ENCODE measurements at places on chromosomes 4 and X.

DNA sequence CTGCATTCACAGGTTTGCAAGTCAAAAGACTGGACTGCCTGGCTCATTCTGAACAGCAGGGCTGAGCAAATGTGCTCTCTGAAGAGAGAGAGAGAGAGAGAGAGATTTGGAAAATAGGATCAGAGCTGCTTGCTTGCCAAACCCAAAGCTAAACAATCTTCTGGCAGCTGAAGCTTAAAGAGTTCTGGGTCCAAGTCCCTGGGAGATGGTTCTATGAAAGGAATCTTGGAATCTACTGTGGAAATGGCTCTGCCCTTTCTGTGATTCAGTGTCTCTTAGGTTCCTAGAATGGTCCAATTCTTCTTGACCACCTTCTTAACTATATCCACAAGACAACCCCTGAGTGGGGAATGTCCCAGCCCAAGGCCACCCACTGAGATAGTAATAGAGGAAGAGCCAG is 66.1 kb upstream of the EFNB1 start:
- no peak for DNase-seq

- no peak for DNase-seq
Observed at GRCh38 chrX:40998123-40998522, 87.1 kb upstream of the USP9X start.

GRCh38 chr4:122259849-122260248 is 107.7 kb downstream of the BLTP1 start:
- no peak for DNase-seq

GRCh38 chr4:100695039-100695654 is 177.3 kb upstream of the EMCN start:
- no peak for DNase-seq

DNA sequence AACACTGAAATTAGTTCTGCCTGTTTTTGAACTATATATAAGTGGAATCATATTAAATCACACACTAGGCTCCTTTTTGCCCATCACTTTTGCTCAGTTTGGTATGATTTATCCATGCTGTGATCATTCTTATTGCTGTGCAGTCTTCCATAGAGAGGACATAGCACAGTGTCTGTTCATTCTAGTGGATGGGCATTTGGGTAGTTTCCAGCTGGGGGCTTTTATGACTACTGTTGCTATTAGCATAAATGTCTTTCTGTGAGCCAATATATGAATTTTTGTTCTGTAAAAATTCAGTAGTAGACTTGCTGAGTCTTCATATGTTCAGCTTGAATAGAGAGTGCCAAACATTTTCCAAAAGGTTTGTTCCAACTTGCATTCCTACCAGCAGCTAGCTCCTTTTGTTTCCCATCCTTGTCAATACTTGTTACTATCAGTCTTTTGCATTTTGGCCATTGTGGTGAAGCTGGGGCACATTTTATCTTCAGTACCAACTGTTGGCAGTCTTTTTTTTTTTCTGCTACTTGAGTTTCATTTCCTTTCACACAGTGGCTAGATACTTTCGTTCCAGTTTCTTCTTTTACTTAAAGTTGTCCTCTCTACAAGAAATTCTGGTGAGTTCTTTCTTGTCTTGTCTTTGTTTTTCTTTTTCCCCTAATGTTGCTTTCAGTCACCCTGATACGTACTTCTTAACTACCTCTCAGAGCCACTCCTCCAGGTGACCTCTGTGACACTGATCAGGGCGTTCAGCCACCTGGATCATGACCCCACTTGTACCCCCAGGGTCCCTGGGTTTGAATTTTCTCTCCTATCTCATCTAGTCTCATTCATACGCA is 87.0 kb downstream of the ANXA3 start:
- DNase-seq = peak; percentile 90

DNA sequence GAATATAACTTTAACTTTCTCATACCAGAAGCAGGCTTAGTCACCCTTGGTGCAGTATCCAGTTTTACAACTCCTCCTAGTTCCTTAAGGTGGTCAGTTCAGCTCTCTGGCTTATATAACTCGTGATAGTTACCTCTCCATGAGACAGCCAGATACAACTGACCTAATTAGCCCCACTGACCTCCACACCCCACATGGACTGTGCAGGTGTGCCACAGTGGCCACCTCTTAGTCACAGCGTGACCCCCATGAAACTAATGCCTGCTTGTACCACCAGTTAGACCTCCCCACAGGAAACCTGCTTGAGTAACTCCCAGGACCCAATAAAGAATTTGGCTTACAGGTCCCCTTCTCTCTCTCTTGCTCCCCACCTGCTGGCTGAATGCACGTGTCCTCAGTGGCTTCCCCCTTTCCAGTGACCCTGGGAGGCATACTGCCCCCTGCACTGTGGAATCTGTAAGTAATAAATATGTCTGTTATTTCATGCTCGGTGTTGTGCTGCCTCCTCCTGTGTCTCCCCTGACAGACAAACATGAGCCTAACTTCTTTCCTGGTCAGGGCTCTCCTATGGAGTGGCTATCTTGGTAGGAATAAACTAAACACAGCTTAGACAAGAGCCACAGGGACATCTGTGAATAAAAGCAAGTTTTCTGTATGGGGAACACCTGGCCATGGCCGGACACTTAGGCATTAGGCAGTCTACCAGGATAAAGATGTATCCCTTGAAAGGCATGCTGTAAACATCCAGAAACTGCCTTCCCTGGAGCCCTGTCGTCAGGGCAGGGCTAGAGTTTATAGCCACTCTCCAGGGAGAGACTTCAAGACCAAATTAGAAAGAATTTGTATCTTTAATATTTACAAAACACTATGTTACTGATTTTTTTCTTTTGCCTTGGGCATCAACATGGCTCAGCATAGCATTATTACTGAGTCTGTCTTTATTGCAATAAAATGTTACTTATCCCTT is 209.7 kb upstream of the BOD1L1 start:
- DNase-seq = no peak

DNA sequence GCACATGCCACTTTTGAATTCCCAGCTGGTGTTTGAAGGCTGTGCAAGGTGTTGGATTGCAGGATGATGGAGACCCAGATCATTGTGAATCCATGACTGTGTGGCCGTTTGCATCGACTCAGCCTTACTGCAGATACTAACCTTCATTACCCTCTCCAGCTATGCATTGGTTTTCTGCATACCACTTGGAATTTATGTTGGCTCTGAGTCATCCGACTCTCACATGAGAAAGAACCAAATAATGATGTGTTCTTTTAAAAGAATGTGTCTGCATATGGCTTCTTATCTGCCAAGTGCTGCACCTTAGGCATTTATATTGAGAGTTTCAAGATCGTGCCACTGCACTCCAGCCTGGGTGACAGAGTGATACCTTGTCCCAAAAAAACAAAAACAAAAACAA is 106.7 kb upstream of the PRKX start:
- DNase-seq = no peak

GRCh38 chrX:130330706-130331105 is 9.0 kb upstream of the SLC25A14 start:
- peak; percentile 46 for DNase-seq

DNA sequence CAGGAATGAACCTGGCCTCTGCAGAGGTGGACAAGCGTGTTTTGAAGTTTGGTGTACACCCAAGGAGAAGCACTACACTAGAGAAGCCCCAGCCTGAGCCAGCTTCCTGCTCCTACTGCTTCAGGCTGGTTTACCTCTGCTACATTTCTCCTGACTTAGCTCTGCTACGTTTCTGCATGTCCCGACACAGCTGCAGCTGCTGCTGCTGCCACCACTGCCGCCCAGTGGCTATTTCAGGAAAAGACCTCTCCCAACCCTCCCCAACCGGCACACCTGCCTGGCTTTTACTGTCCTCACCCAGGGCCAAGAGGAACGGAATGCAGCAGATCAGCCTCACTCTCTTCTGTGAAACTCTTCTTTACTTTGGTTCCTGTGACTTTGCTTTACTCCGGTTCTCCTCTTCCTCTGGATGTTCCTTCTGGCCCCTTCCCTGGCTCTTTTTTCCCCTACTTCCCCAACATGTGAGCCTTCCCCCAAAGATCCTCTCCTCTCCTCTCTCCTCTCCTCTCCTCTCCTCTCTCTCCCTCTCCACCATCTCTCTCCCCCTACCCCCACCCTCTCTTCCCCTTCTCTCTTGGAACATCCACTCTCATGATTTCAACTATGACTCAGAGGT is 3.1 kb upstream of the P2RY4 start:
- DNase-seq = peak; percentile 58

DNA sequence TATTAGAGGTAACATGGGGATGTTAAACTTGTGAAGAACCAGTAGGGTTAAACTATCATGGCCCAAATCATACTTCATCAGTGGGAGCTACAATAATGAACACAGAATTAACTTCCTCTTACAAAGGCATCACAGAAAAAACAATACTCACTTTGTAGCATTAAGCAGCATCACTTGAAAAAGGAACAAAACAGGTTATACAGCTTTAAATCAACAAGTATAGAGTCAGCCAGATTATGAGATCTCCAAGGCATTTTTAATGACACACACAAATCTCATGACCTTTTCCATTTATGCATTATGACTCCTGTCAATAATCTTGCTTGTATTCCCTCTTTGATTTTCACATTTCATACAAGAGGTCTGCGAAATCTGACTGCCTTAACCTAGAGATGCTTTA is 18.3 kb downstream of the FBXL5 start:
- DNase-seq = no peak

DNA sequence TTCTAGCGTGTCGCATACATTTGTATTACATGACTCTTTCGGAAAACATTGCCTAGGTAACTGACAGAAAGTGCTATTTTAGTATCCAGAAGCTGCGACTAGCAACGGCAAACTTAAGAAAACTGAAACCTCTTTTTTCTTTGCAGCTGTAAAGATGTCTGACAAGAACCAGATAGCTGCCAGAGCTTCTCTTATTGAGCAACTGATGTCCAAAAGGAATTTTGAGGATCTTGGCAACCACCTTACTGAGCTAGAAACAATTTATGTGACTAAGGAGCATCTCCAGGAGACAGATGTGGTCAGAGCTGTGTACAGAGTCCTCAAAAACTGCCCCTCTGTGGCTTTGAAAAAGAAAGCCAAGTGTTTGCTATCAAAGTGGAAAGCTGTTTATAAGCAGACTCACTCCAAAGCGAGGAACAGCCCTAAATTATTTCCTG is 9.4 kb downstream of the TCEANC start:
- no peak for DNase-seq

DNA sequence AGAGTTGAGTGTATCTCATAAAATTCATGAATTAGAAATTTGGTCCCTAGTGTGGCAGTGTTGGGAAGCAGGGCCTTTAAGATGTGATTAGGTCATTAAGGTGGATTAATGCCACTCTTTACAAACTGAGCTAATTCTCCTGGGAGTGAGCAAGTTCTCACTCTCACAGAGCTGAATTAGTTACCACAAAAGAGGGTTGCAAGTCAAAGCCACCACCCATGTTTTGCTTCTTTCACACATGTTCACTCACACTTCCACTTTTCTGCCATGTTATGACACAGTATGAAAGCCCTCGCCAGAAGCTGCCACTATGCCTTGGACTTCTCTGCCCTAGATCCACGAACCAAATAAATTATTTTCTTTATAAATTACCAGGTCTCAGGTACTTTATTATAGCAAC is 332.1 kb downstream of the ARAP2 start:
- DNase-seq = no peak

GRCh38 chr4:161952382-161952781 is 211.4 kb downstream of the FSTL5 start:
- no peak for DNase-seq

GRCh38 chr4:116362583-116362982 is 722.8 kb downstream of the TRAM1L1 start:
- DNase-seq = no peak

GRCh38 chr4:48668254-48669017 is 111.6 kb downstream of the FRYL start:
- no peak for DNase-seq

DNA sequence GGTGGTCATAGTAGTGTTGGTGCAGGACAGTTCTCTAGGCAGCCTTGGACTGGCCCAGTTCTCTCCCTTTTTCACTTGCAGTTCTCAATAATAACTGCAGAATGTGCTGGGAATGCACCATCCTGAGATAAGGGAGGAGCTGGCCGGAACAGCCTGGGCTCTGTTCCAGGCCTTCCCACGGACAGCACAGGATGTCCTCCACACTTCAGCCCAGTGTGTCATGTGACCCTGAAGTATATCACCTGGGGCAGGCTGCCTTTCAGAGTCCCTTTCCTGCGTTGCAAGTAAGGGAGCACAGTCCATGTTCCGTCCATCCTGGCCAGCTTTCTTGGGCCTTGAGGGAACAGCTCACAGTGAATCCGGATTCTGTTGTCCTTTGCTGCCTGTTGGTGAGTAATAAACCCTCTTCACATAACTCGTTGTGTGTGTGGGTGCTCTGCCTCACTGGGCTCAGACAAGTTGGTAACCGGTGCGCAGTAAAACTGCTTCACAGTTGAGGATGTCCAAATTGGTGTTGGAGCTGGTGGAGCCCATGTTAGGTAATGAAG is 32.3 kb upstream of the BBS12 start:
- DNase-seq = no peak

- DNase-seq = no peak
Observed at GRCh38 chrX:18855919-18856644, 127.8 kb downstream of the PHKA2 start.

GRCh38 chr4:10074076-10074766 is 42.4 kb downstream of the WDR1 start:
- DNase-seq = no peak

GRCh38 chr4:1794809-1795298 is 1.8 kb downstream of the FGFR3 start:
- no peak for DNase-seq

DNA sequence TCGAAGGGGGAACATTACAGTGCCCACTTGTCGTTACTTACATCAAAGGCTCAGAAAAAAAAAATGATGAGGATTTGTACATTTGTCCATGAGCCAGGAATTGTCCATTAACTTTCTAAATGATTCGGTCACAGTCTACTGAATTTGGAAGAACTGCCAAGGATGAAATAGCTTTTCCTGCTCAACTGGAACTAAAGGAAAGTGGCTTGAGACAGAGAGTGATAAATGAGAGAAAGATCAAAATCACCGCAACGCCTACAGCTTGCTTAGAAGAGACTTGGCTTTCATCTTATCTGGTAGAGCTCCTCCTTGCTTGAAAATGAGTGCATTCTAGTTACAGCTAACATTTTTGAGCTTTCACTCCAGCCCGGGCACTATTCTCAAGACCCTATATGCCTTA is 55.5 kb upstream of the ADGRG2 start:
- no peak for DNase-seq

DNA sequence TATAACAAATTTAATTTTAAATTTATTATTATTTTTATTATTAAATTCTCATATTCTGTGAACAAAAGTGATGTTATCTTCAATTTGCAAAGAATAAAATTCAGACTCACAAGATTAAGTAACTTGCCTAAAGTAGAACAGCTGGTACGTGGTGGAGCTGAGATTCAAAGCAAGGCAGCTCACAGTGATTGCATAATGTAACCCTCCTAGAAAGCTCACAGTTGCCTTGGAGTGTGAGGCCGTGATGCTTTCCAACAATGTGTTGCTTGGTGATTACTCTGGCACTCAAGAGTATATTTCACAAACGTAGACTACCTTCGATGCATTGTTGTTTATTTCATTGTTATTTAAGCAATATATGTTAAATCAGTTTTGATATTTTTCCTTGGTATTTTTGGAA is 1039.2 kb upstream of the PABPC4L start:
- DNase-seq = no peak

- no peak for DNase-seq
Observed at GRCh38 chr4:36930562-36931111, 313.9 kb upstream of the NWD2 start.

- no peak for DNase-seq
Observed at GRCh38 chr4:75494563-75494962, 19.6 kb downstream of the RCHY1 start.
